Activated T-helper 1 cell treated with Interleukin-2 at 50 U/mL for 16 hours (primary cell): ENCODE measurements at places on chromosomes 1 and 21.

- DNase-seq, result no peak
These were observed 14.4 kb downstream of the SARS1 start for GRCh38 chr1:109228167-109228566.

- no peak for DNase-seq
These were observed 27.2 kb upstream of the NFIA start for GRCh38 chr1:61055110-61055614.

DNA sequence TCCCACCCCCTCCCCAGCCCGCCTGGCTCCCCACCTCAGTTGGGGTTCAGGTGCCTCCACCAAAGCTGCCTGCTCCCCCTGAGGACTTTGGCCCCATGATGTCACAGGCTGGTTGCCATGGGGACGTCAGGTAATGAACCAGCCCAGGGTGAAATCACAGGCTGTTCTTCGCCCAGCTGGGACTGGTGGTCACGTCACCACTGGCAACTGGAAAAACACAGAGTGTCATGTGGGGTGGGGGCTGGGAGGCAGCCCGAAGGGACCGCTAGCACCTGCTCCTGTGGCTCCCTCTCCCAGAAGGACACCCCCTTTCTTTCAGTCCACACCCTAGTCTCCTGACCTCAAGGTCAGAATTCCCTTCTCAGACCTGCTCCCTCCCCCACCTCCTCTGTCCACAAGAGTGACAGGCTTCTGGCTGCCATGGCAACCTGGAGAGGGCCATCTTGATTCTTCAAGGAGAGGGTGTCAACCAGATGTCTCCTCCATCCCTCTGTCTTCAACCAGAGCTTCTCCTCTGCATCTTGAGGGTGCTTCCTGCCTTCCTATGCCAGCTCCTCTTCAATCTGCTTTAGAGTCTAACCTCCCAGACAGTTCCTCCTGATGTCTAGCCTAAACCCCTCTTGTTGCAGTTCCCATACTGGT, 6.2 kb downstream of the FAM131C start:
- no peak for DNase-seq

DNA sequence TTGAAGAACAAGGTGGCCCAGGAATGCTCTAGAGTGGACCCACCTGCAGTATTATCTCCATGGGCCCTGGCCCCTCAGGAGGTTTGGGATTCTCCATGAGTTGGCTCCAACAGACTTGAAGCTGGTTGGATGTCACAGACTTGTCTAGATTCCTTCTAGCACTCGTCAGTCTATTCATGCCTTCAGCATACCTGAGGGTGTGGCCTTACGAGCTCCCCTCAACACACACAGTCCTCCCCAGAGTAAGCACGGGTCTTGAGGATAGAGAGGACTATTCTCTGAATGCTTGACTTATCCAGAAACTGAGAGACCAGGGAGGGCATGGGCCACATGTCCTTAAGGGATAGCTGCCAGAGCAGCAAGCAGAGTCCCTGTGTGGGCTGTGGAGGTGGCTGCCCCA, 45.9 kb upstream of the COL6A1 start:
- no peak for DNase-seq

- DNase-seq, result no peak
These were observed 131.6 kb downstream of the RRAGC start for GRCh38 chr1:38727684-38728584.

- DNase-seq, result no peak
These were observed 1.2 kb downstream of the PIK3C2B start for GRCh38 chr1:204493145-204493983.

DNA sequence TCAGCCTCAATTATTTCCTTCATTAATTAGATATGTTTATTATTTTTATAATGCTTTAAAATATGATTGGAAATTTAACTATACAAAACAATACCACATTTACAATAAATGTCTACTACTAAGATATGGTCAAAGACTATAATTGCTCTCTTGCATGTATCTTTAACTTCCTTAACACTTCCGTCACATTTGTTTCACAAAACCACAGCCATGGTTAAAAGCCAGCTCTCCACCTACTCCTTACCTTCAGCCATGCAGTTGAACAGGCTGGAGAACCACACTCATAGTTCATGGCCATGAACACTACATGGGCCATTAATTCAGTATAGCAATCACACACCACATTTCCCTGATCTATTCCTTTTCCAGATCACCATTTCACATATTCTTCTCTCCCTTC, 72.2 kb downstream of the NME7 start:
- DNase-seq, result no peak

DNA sequence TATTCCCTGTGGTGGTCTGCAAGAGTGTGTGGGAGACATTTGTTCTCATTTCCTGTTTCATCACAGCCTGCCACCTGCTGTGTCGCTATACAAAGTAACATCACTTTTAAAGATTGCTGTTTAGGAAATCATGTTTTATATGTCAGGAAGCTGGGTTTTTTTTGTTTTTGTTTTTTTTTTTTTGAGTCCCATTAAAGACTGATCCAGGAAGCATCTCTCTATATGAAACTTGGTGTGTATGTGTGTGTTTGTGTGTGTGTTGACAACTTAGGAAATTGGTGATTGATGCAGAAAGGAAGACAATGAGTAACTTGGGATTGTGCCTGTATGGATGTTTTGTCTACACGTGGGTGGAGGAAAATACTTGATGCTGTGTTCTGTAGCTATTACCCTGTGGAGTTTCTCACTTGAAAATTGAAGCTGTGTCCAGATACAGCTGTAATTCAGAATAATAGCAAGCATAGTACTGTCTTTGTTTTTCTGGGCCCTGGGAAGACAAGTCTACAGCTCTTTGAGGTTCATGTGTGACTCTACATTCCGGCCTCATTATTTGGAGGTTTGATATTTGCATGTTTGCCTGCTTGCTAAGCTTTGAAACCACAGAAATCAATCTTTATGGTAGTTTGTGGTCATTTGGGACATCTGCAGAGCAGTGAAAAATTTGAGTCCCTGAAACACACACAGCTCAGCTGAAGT, 47.9 kb downstream of the LAMC1 start:
- no peak for DNase-seq

- no peak for DNase-seq
These were observed 12.3 kb downstream of the DDX20 start for GRCh38 chr1:111768023-111768422.

GRCh38 chr1:209884665-209885117, 53.3 kb upstream of the SYT14 start:
- no peak for DNase-seq

- no peak for DNase-seq
These were observed 16.5 kb downstream of the CAMK2N1 start for GRCh38 chr1:20469406-20470076.

- no peak for DNase-seq
These were observed 943.4 kb downstream of the TTLL7 start for GRCh38 chr1:83055391-83056170.

DNA sequence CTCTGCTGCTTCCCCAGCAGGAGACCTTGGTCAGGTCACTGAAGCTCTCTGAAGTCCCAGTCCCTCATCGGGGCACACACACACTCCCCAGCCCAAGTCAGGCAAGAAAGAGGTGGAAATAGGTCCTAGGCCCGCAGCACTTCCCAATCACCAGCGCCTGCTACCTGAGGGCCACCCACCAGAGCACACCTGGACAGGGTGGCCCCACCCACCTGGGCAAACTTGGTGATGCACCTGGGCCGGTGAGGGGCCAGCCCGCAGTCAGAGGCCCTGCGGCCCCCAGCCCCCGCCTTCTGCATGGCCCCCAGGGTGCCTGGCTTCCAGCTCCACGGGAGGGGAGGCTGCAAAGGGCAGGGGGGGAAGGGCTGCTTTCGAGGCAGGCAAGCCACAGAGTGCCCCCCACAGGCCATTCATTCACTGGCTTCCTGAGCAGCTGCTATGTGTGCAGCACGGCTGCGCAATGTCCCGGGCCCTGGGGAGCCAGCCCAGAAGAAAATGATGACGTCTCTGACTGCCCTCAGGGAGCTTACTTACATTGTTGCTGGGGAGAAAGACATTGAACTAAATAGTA, 4.7 kb downstream of the SH2D5 start:
- no peak for DNase-seq
